T-helper 22 cell (primary cell): ENCODE measurements at places on chromosomes 11 and 22.
A peak's percentile ranks its signal among the peaks of the same experiment; 100 is the strongest.

- DNase-seq: no peak
Measured at GRCh38 chr11:120590472-120590871, 78.9 kb downstream of the GRIK4 start.

DNA sequence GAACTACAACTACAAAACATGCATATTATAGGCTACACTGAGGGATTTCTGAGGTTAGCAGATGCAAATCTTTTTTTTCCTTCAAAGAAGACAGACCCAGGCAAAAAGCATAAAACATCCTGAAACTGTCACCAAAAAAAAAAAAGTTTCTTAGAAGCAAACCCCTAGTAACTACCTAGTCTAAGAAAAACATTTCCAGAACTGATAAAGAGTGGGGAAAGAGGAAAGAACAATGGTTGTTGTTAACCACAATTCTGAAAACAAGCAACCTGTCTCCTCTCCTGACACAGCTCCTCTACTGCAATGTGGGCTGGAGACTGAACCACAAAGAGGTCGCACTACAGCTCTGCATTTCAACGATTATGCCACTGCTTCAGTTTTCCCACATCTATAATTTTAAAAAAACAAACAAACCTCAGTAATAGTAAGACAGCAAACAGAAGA is 15.0 kb downstream of the DENND5A start:
- DNase-seq: peak; percentile 11

DNA sequence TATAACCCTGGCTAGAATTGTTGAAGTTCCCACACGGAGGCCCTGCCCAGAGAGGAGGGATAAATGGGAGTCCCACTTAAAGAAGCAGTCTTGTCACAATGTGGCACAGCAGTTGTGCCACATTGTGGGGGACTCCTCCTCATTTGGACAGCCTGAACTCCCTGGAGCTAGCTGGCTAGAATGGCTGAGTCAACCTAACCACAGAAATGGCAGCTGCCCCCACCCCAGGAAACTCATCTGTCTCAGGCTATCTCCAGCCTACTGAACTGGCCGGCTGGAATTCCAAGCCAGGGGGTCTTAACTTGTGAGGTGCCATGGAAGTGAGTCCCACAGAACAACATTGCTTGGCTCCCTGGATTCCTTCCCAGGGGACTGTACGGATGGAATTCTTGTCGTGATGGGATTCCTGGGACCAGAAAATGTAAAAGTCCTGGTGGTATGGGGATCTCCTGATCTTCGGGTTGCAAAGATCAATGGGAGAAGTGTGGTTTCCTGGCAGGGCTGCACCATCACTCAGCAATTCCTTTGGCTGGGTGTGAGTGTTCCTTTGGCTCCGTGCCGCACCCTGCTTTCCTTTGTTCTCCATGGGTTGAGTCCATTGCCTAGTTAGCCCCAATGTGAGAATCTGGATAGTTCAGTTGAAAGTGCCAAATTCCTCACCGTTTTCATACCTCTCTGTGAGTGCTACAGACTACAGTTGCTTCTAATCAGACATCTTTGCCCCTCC is 791.2 kb upstream of the FAT3 start:
- no peak for DNase-seq

DNA sequence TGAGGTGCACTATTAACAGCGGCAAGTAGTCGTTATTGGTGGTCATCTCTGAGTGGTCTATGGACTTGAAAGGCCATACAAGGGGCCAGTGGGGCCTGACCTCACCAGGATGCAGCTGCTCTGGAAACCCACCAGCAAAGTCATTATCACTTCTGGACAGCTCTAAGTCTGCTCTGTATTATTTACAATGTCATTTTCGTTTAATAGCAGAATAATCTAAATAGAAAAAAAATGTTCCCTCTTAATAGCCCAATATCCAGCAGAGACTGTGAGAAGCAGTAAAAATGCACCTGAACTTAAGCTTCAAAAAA is 85.0 kb upstream of the EED start:
- DNase-seq: no peak

GRCh38 chr22:49479566-49479965 is 348.1 kb downstream of the BRD1 start:
- no peak for DNase-seq

DNA sequence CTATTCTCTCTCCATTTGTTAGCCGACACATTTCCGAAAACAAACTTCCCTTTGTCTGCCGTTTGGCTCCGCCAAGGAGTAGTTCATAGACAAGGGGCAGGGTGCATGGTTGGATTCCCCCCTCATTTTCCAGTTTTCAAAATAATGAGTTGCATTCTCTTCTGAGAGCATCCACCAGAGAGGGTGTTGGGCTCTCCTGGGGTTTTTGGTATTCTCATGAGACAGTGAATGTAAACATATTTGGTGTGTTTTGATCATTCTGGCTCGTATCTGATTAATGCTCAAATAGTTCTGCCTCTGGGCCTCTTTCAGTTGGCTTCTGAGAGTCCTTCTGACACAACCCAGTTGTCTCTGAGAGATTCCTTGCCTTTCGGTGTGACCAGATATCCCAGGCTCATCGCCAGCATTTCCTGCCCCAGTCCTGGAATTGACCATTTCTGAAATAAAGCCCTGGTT is 21.7 kb downstream of the GRAMD4 start:
- no peak for DNase-seq

- DNase-seq: no peak
Measured at GRCh38 chr11:898143-898511, 12.5 kb downstream of the CHID1 start.

DNA sequence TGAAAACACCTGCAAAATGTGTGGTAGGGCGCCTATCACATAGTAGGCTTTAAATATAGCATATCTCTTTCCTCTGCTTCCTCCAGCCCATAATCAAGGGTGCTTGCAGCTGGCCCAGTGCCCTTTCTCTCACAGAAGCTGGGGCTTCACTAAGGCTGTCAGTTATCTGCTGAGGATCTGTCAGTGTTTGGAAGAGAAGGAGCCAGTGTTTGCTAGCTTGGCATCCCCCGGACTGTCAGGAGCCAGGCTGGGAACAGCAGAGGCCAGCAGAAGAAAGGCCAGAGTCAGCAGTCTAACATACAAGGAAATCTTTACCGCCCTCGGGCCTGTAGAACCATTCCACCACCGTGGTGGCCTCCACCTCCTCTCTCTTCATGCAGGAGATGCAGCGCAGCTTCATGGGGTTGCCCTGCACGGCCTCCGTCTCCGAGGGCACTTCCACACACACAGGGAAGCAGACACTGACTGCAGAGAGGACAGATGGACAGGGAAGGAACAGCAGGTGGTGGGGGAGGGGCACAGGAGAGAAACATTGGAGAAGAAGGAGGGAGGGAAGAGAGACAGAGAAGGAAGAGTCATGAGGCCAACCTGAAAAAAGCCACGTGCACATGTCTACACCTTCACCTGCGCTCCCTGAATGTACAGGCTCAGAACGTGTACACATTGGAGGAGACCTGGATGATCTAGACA is 9.0 kb downstream of the SCN3B start:
- no peak for DNase-seq

- no peak for DNase-seq
Measured at GRCh38 chr22:41442240-41442792, 4.3 kb downstream of the TOB2 start.
